ENCODE measurements at places on chromosomes 7 and 10.

- no peak for DNase-seq
Observed at GRCh38 chr10:45513551-45513950, 139.5 kb downstream of the ALOX5 start.

DNA sequence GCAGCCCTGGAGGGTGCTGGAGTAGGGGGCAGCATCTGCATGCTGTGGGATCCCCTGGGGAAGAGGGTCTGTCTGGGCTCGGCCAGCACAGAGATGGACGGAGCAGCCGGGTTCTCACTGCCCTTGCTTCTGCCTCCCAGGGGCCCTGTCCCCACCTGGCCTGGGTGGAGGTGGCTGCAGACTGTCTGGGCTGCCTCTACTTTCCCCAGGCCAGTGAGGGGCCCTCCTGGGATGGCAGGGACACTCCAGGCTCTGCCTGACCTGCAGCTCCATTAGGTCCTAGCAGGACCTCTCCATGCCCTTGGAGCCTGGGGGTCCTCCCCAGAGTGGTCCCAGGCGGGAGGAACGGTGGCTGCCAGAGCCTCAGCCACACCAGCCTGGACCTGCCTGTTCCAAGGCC lies 63.7 kb downstream of the PWWP2B start:
- no peak for DNase-seq

DNA sequence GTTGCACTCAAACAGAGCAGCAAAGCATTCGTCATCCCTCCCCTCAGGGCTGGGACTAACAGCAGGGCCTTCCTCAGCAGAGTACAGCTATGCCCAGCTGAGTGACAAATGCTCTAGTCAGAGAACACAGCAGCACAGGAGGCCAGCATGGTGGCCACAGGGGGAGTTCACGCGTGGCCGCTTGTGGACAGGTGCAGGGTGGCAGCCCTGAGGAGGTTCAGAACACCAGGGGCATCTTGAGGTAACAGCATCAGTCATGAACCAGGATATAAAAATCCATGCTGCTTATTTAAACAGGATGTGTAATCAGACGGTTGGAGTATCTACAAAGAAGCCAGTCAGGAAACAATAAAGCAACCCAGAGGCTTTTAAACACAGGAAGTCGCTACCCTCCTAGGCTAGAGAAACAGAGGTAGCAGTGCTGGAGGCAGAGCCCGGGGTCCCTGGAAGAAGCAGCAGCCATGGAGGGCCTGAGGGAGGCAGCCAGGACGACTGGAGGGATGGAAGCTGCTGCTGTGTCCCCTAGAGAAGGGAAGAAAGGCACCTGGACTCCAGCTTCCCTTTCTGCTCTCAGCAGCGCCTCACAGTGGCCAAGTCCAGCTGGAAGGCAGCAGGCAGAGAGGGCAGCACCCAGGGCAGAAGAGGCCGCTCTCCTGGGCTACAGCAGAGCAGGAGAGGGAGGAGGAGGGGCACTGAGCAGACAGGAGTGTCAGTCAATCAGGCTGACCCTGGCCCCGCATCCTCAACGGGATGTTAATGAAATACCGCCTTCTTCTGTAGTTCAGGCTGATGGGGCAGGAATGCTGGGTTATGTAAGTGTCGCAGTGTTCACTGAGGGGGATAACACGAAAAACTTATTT lies 70.8 kb upstream of the UCN3 start:
- peak; percentile 35 for DNase-seq

DNA sequence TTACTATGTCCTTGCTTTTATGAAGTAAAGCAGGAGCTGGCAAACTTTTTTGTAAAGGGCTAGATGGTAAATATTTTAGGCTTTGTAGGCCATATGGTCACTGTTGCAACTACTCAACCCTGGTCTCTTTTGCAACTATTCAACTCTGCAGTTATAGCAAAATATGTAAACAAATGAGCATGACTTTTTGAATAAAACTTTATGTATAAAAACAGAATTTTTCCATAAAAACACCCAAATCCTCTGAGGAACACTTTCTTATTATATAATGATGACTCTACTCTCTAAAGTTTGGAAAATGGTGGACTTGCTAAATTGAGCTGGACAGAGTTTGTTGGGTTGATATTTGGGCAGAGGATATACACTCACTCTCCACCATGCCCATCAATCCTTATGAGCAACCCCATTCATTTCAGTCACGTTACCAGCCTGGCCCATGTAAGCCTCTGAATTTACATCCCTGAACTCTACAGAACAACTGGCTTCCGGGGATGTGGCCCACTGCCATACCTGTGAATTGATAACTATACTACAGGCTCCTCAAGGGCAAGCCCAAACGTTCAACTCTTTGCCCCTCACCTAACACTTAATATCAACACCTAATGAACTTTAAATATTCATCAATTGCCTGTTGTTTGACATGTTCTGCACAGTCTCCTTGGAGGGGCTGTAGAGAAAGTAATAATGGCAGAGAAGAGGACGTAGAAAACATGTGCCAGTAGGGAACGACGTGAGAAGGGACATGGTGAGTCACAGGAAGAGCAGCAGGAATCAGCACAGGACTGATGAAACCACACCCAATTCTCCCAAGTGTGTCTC lies 37.6 kb downstream of the SGMS1 start:
- DNase-seq, result no peak

- no peak for DNase-seq
Observed at GRCh38 chr7:116736927-116737715, 65.1 kb downstream of the MET start.

DNA sequence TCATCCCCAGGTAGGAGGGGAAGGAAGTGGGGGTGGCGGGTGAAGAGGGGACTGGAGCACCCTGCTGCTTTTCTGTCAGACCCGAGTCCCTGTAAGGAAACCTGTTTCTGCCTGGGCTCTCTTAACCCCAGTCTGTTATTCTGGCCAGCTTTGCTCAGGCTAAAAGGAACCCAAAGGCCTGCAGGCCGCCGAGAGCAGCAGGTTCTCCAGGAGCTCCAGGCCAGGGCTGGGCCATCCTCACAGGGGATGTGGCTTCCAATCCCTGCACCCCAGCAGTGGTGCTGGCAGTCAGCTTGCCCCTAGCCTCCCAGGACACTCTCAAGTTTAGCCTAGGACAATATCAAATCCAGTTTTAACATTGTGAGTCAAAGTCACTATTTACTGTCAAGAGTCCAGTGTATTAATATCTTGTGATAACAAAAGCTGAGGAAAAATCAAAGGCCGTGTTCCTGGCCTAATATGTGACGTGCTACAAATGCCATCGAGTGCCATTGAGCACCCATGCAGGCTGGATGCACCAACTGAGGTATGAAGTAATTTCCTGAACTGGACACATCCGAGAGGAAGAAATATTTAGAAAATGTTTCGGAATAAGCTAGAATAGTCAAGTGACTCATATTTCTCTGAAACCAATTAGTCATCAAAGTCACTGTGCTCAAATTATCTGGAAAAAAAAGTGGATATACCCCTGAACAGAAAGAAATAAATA lies 7.0 kb downstream of the PKD1L1 start:
- no peak for DNase-seq

DNA sequence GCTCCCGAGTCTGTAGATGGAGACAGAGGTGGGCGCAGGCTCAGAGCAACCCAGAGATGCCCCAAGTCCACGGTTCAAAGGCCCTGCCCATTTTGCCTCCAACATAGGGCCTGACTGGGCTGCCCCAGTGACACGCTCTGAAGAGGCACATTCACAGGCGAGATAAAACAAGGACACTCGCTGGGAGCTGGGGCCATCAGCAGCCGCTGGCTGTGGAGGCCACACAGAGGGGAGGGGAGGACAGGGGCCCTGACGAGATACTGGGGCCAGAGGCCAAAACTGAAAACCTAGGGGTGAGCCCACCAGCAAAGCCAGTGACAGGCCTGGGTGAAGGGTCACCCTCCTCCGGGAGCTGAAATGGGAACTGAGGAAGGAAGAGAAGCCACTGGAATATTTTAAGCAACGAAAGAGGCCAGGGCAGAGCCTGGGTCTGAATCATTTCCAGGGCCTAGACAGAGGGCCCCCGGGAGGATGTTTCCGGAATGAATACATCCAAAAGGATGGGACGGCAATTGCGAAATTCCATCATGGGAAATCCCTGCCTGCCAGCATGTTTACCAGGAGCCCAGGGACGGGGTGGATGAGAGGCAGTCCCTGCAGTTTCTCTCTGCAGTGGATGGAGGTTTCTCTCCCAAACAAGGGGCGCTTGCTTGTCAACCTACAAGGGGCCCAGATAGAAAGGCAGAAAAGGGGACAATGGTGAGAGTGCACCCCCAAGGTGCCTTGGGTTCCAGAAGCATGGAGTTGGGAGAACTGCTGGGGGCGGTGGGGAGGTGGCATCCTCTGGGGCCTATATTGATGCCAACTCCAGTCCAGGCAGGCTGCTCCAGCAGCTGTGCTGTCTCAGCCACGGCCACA lies 29.0 kb upstream of the HSPA12A start:
- DNase-seq, result no peak

- DNase-seq, result no peak
Observed at GRCh38 chr7:70699271-70699670, 432.7 kb upstream of the GALNT17 start.

GRCh38 chr10:125148528-125148927 lies 11.8 kb downstream of the CTBP2 start:
- DNase-seq, result no peak

GRCh38 chr7:4164556-4164955 lies 517.5 kb upstream of the FOXK1 start:
- no peak for DNase-seq

DNA sequence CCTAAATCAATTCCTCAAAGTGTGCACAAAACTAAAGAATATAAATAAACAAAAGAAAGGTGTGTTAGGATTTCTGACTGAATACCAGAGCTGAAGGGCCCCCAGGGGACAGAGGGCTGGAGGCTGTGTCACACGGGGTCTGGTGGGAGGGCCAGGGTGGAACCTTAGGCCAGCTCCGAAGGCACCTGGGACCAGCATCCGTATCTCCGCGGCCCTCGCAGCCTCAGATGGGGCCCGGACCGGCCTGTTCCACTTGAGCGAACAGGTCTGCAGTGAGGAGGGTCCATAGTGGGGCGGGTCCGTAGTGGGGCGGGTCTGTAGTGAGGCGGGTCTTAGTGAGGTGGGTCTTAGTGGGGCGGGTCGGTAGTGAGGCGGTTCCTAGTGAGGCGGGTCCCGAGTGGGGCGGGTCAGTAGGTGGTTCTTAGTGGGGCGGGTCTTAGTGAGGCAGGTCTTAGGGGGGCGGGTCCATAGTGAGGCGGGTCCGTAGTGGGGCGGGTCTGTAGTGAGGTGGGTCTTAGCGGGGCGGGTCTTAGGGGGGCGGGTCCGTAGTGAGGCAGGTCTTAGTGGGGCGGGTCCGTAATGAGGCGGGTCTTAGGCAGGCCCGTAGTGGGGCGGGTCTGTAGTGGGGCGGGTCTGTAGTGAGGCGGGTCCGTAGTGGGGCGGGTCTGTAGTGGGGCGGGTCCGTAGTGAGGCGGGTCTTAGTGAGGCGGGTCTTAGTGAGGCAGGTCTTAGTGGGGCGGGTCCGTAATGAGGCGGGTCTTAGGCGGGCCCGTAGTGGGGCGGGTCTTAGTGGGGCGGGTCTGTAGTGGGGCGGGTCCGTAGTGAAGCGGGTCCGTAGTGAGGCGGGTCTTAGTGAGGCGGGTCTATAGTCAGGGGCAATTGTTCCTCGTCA lies 15.1 kb downstream of the GPR146 start:
- no peak for DNase-seq

- DNase-seq, result peak; percentile 47
Observed at GRCh38 chr7:138008588-138009349, 6.9 kb upstream of the CREB3L2 start.

- DNase-seq, result no peak
Observed at GRCh38 chr10:95264227-95265051, 26.4 kb downstream of the PDLIM1 start.

- no peak for DNase-seq
Observed at GRCh38 chr10:9922126-9922870, 1095.4 kb upstream of the CELF2 start.

DNA sequence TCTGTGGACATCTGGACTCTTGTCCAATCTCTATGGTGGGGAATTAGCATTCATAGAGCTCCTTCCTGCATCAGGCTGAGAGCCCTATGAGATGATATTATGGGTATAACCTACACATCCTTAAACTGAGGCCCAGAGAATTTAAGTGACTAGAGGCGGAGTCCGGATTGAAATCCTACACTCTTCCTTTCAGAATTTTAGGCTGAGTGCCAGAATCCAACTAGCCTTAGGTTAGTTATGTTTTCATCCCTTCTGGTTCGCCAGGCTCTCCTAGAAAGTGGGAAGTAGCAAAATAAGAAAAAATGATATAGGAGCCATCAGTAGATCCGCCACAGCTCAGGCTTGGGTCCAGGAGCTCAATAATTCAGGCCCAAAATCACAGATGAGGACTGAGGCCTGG lies 212.5 kb downstream of the GLI3 start:
- DNase-seq, result no peak

- DNase-seq, result no peak
Observed at GRCh38 chr10:46525824-46526681, 30.4 kb downstream of the GPRIN2 start.

DNA sequence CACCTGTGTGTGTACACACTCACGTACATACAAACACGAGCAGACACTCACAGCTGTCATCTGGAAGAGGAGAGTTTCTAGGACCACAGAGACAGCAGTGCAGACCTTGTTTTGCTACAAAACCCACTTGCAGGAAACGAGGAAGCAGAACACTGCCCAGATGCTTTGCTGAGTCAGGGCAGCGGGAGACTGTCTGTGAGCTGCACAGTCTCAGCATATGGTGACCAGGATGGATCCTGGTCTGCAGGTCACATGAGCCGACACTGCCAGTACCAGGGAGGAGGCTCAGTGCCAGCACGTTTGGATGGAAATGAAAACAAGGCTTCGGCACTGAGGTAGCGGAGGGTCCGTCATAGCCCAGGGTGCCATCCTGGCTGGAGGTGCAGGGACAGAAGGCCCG lies 117.6 kb upstream of the DPP6 start:
- no peak for DNase-seq

DNA sequence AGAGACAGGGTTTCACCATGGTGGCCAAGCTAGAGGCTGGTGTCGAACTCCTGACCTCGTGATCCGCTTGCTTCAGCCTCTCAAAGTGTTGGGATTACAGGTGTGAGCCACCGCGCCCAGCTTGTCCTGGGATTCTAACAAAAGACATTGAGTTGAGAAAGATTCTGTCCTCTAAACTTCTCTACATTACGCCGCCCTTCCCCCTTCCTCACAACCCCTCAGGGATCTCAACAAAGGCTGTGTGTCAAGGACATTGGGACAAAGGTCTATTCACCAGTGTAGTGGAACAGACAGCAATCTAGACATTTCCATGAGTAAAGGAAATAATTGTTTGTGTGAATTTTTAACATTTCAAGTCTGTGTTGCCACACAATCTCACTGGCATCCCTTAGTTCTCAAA lies 68.8 kb upstream of the KIF5B start:
- DNase-seq, result no peak

- no peak for DNase-seq
Observed at GRCh38 chr10:28685717-28686116, 8.4 kb downstream of the BAMBI start.

GRCh38 chr10:19811540-19811939 lies 4.7 kb upstream of the PLXDC2 start:
- no peak for DNase-seq

DNA sequence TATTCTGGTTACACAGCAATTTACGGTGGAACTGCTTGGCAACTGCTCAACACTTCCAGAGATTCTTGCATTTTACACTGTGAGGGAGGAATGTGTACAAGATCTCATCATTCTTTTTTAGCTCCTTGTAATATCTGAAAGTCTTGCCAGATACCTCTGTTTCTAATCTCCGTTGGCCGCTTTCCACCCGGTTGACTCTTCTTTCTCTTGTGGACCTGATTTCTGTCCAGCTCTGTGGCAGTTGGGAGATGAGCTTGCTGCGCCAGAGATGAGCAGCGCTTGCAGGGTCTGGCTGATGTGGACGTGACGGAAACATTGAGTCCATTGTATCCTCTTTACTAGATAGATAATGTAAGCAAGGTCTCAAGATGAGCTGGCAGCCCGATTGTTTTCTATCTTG lies 27.6 kb downstream of the SPAG6 start:
- DNase-seq, result no peak

- DNase-seq, result no peak
Observed at GRCh38 chr7:30765408-30765807, 5.8 kb upstream of the MINDY4 start.
